ENCODE measurements at places on chromosomes 2 and 18.

GRCh38 chr2:113390124-113390849 lies 47.2 kb upstream of the ZNG1B start:
- DNase-seq, result peak; percentile 70

GRCh38 chr2:7766978-7767565 lies 849.9 kb downstream of the RNF144A start:
- DNase-seq, result no peak

DNA sequence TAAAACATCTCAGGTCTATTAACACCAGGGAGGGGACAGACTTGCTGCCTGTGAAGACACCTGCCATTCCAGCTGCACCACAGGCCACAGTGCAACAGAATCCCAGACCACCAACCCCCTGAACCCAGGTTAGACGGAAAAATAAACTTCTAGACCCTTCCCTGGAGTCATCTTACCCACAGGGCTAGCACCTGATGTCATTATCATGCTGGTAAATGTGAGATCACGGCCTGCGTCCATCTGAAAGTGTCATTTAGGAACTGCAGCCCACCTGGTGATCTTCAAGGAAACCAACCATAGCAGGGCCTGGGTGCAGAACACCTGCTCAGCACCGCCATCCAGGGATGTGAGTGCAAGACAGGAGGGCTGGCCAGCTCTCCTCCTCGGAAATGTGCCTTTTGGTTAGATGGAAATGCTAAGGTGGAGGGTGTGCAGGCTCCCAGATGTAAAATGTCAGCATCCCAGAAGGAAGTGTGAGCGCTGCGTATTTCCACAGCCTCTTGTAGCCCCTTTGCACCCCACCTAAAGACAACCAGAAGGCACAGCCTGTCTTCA lies 80.8 kb downstream of the PTGR3 start:
- DNase-seq, result no peak

DNA sequence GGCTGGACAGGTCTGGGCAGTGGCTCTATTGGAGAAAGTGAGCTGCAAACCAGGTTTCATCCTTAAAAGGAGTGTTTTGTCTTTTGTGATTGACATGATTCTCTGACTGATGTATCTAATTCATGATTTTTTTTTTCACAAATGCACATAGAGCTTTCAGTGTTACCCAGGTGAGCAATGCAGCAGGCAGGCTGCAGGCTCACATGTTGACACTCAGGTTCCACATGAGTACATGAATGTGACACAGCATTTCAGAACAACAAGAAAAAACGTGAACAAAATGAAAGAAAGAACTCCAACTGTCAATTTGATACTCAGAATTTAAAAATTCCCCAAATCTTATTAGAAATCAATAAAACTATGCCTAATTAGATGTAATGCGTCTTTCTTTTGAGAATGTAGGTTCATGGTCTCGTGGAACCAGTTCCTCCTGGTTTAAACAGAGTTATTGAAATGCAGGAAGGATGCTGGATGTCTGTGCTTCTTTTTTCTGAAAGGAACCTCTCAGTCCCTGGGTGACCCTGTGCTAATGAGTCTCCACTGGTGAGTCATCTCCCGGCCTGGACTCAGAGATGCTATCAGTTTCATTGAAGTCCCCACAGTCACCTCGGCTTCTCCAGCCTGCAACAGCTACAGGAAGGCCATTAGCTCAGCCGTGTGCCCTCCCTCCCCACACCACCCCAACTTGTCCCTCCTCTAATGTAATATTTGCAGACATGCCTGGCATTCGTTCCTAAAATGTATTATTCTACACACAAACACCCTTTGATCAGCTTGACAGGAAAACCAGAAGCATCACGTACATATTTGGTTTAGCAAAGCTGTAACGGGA lies 430.4 kb downstream of the LPIN1 start:
- peak; percentile 16 for DNase-seq

DNA sequence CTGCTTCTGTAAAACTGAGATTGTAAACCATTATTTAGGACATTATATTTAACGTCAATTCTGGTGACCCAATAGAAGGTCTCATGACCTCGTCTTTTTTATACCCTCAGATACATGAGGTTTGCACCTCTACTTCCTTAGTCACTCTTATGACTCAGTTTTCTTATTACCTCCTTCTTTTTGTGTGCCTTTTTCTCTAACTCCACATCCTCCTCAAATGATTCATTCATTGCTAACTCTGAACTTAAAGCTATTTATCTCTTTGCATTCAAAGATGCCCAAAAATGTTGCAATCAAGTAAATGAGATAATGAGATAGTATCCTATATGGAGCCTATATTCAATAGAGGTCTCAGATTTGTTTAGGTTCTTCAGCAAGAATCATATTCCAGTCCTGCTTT lies 121.0 kb upstream of the KYNU start:
- no peak for DNase-seq

GRCh38 chr2:29187926-29188325 lies 72.7 kb downstream of the CLIP4 start:
- DNase-seq, result no peak

- no peak for DNase-seq
Observed at GRCh38 chr2:63378589-63378988, 209.7 kb downstream of the WDPCP start.

- DNase-seq, result no peak
Observed at GRCh38 chr2:32246911-32247310, 17.8 kb downstream of the NLRC4 start.

DNA sequence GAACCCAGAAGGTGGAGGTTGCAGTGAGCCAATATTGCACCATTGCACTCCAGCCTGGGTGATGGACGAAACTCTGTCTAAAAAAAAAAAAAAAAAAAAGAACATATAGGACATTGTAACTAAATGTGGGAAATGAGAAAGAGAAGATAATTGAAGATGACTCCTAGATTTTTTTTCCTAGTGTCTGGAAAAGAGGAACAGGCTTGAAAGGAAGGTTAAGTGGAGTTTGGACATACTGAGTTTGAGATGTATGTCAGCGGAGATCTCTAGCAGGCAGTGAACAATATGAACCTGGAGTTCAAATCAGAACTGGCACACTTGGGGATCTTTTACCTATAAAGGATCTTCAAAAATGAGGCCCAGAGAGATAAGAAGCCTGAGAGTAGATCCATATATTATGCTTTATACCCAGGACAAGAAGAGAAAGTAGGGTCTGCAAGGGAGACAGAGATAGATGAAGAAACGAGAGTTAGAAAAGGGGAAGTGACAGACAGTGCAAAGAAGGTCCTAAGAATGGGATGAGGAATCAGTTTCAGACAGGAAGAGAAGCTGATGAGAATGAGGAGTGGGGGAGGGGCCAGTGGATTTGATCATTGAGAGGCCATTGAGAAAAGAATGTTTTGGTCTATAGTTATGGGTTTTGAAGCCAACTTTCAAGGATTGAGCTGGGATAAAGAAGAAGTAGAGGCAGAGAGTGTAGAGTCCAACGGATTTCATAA lies 46.9 kb upstream of the CD28 start:
- no peak for DNase-seq

GRCh38 chr2:191941376-191941929 lies 94.6 kb upstream of the CAVIN2 start:
- DNase-seq, result no peak

GRCh38 chr2:11467749-11468148 lies 1.8 kb upstream of the E2F6 start:
- DNase-seq, result no peak

DNA sequence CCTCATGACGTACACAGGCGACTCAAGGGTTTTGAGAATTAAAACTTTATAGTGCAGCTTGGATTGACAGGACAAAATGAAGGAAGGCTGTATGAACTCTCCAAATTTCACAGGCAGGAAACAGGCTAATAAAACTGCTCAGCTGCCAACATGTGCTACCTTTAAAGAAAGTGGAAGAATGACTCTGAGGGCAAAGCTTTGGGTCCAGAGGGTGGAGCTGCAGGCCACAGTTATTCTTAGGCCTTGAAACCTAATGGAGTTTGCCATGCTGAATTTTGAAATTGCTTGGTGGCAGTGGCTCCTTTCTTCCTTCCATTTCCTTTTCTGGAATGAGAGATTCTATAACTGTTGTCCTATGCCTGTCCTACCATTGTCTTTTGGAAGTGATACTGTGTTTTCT lies 34.8 kb downstream of the HAT1 start:
- no peak for DNase-seq

DNA sequence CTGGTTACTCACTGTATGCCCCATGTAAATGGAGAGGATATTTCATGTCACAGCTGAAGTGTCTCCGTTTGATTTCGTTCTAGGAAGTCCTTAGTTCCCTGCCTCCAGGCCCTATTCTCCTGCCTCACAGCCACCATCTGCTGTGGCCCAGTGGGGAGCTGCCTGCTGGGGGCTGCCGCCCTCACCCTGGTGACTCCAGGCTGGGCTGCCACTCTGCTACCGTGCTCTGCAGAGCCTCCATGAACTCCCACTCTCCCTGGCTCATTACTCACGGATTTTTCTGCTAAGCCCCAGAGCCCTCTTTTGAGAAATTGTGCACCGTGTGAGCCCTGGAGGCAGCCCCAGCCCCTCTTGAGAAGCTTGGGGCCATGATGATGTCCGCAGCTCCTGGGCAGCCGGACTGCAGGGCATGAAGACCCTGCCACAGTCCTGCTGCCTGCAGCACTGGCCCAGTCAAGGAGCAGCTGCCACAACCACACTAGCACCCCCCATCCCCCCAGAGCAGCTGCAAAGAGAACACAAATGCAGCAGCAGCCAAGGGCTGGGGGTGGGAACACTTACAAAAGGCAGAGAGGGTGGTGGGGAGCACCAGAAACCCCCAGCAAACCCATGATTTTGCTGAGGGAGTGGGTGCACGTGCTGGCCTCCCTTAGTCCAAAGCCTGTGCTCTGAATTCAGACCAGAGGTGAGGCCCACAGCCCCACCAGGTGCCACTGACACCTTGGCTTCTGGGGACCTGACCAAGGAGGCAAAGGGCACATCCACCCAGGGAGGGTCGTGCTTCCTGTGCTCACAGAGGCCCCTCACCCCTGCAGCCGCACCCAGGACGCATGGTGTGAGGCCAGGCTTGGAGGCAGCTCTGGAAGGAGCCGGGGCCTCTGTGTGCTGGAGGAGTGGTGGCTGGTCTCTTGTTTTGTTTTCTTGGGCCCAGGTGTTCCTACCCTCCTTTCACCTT lies 270.2 kb upstream of the RAB6C start:
- no peak for DNase-seq

GRCh38 chr2:33412920-33413319 lies 63.5 kb upstream of the RASGRP3 start:
- no peak for DNase-seq

DNA sequence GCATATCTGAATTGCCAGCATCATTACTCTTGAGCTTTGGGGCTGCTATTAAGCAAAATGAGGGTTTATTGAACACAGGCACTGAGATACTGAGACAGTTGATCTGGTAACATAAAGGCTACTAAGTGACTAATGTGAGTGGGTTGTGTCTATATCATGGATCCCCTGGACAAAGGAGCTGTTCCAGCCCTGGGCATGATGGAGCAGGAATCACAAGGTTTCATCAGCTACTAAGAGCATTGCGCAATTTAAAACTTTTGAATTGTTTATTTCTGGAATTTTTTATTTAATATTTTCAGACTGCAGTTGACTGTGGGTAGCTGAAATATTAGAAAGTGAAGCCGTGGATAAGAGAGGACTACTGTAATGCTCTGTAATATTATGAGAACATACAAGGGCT lies 73.5 kb downstream of the MGAT5 start:
- DNase-seq, result no peak

- no peak for DNase-seq
Observed at GRCh38 chr2:164816900-164817299, 24.7 kb downstream of the COBLL1 start.

DNA sequence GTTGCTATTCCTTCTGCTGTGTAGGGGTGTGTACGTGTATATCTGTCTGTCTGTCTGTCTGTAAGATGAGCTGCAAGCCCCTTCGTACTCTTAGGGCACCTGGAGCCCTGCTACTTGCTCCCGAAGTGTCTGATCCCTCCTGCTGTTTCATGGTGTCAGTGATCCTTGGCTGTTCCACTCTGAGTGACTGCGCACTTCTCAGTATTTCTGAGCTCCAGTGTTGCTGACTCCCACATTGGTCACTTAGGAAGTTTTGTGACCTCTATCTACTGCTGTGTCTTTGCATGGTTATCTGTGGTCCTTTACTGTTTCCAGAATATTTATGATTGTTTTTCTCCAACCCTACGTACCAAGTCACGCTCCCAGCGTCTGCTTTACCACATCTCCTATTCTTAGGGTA lies 16.2 kb downstream of the SEMA4F start:
- no peak for DNase-seq

DNA sequence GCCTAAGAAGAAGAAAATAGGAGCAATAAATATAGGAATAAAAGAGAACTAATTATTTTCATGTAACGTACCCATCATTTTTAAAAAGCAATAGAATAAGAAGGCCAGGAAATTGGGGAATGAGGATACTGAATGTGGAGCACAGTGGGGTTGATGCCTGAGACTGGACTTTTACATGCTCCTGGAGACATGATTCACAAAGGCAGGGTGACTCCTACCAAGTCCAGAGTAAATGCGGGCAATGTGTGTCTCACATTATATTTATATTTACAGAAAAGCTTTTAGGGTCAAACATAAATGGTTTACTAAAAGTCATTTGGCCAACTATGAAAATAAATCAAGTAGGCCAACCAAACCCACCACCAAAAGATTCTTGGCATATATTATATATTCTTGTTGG lies 87.9 kb upstream of the COL5A2 start:
- no peak for DNase-seq

GRCh38 chr2:12587729-12588522 lies 128.8 kb upstream of the TRIB2 start:
- no peak for DNase-seq

DNA sequence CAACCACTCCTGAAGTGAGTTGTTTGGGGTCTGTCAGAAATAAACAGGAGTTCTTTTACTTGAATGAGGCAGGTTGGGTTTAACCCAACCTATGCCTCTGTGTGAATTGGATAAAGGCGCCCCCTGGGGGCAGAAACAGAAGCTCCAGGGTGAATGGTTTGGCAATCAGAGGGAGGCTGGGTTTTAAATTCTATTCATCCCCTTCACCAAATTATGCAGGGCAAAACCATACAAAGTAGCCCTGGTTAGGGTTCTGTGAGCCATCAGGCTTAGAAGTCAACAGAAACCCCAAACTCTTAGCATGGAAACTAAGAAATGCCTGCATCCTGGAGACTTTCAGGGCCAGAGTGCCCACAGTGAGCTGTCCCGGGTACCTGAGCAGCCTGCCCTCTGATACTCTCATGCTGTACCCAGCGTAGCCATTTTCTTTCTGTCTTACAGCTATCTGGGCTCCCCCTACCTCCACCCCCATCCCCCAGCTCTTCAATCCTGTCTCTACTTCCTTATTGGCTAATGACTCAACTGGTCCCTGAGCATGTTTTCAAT lies 241.5 kb downstream of the ICOS start:
- peak; percentile 82 for DNase-seq

- DNase-seq, result no peak
Observed at GRCh38 chr2:215740071-215740470, 273.3 kb downstream of the MREG start.

DNA sequence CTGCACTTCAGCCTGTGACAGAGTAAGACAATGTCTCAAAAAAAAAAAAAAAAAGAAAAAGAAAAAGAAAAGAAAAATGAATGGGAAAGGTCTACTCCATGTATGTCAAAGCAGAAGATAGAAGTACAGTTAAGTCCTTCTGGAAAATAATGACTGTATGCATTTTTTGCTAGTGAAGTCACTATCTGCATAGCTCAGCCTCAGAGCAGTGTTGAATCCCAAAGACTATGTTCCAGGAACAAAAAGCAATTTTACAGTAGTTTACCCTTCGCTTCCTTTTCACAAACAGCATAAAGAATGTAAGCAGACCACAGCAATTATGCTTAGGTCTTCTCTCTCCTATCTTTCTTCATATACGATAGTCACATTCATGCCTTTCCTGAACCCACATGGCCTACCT lies 497.4 kb downstream of the CMPK2 start:
- DNase-seq, result no peak
